Spinal cord (tissue), 10 donors: ENCODE measurements at places on chromosomes 3 and 15.

GRCh38 chr3:8529181-8529637, 27.6 kb downstream of the LMCD1 start:
- peak; percentile 83 for DNase-seq
- no peaks in the 10 kb centered on the region for H3K27me3 ChIP-seq
- peaks cover 30% of the 10 kb centered on the region for H3K4me1 ChIP-seq
- H3K4me3 ChIP-seq, result no peak overlapping the region

GRCh38 chr3:69251078-69251805, 128.8 kb upstream of the LMOD3 start:
- no peaks in the 10 kb centered on the region for H3K4me1 ChIP-seq
- no peak overlapping the region for H3K27ac ChIP-seq
- H3K27me3 ChIP-seq, result no peaks in the 10 kb centered on the region
- H3K36me3 ChIP-seq, result no peaks in the 10 kb centered on the region
- H3K4me3 ChIP-seq, result no peak overlapping the region

DNA sequence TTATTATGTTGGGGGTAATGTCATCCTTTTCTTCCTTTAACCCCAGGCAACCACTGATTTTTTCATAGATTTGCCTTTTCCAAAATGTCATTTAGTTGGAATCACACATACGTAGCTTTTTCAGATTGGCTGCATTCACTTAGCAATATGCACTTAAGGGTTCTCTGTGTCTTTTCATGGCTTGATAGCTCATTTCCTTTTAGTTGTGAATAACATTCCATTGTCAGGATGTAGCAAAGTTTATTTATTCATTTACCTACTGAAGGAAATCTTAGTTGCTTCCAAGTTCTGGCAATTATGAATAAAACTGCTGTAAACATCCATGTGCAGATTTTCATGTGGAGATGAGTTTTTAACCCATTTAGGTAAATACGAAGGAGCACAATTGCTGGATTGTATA, 125.4 kb downstream of the AGBL1 start:
- no peaks in the 10 kb centered on the region for H3K4me1 ChIP-seq
- no peak overlapping the region for H3K27ac ChIP-seq
- DNase-seq, result no peak
- H3K36me3 ChIP-seq, result no peaks in the 10 kb centered on the region

GRCh38 chr3:34863485-34863884, 775.8 kb upstream of the ARPP21 start:
- no peak for DNase-seq
- no peak overlapping the region for H3K27ac ChIP-seq
- H3K4me3 ChIP-seq, result no peak overlapping the region
- no peaks in the 10 kb centered on the region for H3K27me3 ChIP-seq
- H3K36me3 ChIP-seq, result no peaks in the 10 kb centered on the region

DNA sequence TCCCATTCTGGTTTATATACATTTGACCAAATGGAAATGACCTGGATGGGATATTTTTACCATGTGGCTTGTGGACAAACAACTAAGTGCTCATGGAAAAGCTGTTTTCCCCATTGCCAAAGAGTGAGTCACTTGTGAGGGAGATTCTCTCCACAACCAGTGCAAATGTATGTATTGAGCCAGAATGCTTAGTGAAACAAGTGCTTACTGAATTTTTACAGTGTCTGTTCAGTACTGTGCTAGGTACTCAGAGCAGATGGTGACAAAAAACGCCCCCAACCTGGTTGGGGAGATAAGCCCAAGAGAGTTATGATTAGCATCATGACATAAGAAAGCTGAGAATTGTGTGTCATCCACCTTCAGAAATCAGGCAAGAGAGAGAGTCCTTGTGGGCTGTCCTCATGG, 2.3 kb downstream of the CHP1 start:
- H3K4me3 ChIP-seq, result no peak overlapping the region
- H3K27me3 ChIP-seq, result no peaks in the 10 kb centered on the region
- H3K4me1 ChIP-seq, result peaks cover 11% of the 10 kb centered on the region
- no peak overlapping the region for H3K27ac ChIP-seq

DNA sequence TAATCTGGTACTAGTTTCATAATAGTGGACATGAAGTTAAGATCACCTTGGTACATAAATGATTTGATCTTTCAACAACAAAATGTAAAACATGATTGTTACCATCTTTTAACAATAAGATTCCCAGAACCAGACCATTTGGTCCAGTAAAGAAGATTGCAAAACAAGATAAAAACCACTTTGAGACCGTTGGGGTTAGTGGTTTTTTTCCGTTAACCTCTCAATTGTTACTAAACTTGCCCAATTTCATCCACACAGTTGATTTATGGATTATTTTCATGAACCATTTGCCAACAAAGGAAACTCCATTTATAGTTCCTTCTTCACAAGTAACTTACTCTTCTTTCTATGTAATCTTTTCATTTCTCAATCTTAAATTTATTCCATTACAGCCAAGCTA, 53.8 kb downstream of the ATP8B4 start:
- no peak overlapping the region for H3K27ac ChIP-seq
- H3K4me1 ChIP-seq, result no peaks in the 10 kb centered on the region
- H3K4me3 ChIP-seq, result no peak overlapping the region
- no peak for DNase-seq
- H3K27me3 ChIP-seq, result no peaks in the 10 kb centered on the region

- no peaks in the 10 kb centered on the region for H3K27me3 ChIP-seq
- no peaks in the 10 kb centered on the region for H3K36me3 ChIP-seq
- DNase-seq, result peak; percentile 17
- H3K4me1 ChIP-seq, result no peaks in the 10 kb centered on the region
- no peak overlapping the region for H3K4me3 ChIP-seq
Observed at GRCh38 chr15:73081321-73081958, 29.2 kb downstream of the NEO1 start.

GRCh38 chr15:70512772-70513362, 250.5 kb downstream of the UACA start:
- H3K4me1 ChIP-seq, result no peaks in the 10 kb centered on the region
- H3K4me3 ChIP-seq, result no peak overlapping the region
- DNase-seq, result no peak
- no peak overlapping the region for H3K27ac ChIP-seq
- no peaks in the 10 kb centered on the region for H3K36me3 ChIP-seq

- H3K27ac ChIP-seq, result peak overlapping the region; percentile 63
- no peak overlapping the region for H3K4me3 ChIP-seq
- H3K27me3 ChIP-seq, result no peaks in the 10 kb centered on the region
- DNase-seq, result no peak
- H3K4me1 ChIP-seq, result peaks cover 43% of the 10 kb centered on the region
Observed at GRCh38 chr3:42036483-42036823, 54.7 kb upstream of the TRAK1 start.

DNA sequence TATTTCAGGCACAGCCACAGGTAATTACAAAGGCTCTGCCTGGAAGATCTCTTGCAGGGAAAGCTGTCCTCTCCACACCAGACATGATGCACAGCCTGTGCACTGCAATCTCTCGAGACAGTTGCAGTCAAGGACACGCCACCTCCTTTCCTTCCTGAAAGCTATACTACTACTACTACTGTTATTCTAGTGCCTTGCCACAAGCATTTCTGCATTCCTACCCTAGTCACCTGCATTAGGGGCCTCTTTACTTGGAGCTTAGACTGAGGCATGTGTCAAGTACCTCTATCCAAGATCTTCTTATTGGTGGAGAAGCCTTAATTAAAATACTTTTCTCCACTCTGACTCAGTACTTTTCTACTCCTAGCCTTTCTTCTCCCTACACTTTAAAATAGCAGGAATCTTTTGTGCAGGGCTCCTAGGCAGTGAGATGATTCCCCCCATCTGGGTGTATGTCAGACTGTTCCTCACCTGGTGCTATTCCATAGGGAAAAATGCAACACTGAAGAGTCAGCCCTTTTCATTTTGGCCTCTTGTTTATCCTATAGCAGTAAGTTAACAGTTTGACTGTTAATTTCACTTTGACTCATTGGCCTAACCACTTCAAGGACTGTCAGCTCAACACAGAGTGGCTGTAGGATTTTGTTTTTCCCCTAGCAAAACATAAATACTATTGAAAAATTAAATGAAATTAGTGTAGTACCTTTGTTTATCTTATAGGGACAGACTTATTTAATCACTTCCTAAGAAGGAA, 78.9 kb downstream of the ESYT3 start:
- H3K27ac ChIP-seq, result no peak overlapping the region
- DNase-seq, result no peak
- H3K36me3 ChIP-seq, result peaks cover 5% of the 10 kb centered on the region
- H3K27me3 ChIP-seq, result no peaks in the 10 kb centered on the region

DNA sequence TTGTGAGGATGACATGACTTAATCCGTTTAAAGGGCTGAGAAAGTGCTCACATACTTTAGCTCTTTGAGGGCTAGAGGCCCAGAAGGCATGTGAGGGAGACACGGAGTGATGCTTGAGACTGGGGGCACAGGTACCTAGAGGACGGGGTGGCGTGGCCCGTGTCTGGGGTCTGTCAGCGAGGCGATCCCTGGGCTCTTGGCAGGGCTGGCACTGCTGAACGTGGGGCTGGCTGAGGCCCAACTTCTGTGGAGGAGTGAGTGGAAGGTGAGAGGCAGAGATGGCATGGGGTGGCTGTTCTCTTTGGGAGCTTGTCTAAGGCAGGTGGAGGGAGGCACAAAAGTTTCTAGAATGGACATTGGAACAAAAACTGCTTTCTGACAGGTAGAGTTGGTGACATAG, 9.5 kb downstream of the SEMA4B start:
- no peak overlapping the region for H3K4me3 ChIP-seq
- no peak overlapping the region for H3K27ac ChIP-seq
- DNase-seq, result no peak
- H3K36me3 ChIP-seq, result peaks cover 47% of the 10 kb centered on the region

DNA sequence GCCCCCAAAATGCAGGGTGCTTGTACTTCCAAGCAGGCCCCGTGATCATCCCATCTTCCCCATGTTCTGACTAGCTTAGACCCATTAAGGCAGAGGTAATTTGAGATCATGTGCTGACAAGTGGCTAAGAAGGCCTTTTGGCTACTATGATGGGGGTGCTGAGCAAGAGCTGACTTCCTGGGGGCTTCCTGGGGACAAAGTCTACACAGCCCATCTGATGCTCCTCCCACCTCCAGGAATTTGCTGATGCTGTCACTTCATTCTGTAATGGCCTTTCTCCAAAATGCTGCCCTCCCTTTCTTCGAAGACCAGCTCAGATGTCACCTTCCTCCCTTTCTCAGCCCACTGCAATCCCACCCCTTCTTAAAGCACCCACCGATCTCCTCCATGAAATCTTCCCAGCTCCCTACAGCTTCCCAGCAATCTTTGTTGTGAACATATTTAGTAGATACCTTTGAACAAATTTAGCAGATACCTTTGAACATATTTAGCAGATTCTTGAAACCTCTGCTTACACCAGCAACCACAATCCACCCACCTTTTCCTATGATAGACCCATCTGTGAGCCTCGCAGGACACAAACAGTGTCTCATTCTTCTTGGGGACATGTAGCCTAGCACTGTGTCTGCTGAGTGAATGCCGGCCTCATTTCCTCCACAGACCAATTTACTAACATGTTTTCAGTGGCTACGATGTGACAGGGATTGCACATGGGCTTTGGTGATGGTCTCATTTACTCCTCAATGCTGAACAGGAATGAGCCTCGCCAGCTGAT, 223.3 kb downstream of the EPHB1 start:
- peaks cover 14% of the 10 kb centered on the region for H3K4me1 ChIP-seq
- no peak for DNase-seq
- H3K27ac ChIP-seq, result no peak overlapping the region
- H3K4me3 ChIP-seq, result no peak overlapping the region

DNA sequence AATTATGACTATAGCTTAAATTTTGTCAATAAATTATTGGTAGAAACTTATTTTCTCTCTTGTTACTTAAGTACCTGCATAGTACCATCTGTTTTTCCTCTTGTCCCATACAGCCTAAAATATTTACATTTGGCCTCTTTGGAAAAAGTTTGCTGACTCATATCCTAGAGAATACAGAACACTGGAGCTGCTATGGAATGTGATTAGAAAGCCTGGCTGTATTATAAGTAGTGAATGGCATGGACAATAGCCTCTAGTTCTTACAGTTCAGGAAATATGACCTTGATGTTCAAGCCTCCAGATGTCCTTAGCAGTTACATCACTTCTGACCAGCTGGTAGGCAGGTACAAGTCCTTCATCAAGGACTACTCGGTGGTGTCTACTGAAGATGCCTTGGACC, 28.3 kb downstream of the ST8SIA2 start:
- no peak for DNase-seq
- no peaks in the 10 kb centered on the region for H3K4me1 ChIP-seq
- H3K27me3 ChIP-seq, result no peaks in the 10 kb centered on the region
- H3K4me3 ChIP-seq, result no peak overlapping the region
- H3K27ac ChIP-seq, result no peak overlapping the region

DNA sequence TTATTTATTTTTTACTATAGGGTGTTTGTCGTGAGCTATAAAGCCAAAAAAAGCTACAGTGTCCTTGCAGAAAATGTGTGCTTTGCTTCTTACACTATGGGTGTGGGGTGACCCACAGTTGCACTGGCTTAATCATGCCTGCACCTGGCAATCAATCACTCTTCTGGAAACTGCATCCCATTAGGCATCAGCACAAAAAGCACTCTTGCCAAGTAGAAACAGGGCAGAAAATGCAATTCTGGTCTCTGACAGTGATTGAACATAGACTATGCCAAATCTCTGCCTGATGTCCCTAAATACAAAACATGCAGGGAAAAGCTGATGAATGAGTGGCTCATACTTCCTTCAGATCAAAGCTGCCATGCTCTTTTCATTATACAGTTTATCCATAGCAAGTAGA, 30.4 kb upstream of the PLAAT1 start:
- no peaks in the 10 kb centered on the region for H3K27me3 ChIP-seq
- peak; percentile 64 for DNase-seq

DNA sequence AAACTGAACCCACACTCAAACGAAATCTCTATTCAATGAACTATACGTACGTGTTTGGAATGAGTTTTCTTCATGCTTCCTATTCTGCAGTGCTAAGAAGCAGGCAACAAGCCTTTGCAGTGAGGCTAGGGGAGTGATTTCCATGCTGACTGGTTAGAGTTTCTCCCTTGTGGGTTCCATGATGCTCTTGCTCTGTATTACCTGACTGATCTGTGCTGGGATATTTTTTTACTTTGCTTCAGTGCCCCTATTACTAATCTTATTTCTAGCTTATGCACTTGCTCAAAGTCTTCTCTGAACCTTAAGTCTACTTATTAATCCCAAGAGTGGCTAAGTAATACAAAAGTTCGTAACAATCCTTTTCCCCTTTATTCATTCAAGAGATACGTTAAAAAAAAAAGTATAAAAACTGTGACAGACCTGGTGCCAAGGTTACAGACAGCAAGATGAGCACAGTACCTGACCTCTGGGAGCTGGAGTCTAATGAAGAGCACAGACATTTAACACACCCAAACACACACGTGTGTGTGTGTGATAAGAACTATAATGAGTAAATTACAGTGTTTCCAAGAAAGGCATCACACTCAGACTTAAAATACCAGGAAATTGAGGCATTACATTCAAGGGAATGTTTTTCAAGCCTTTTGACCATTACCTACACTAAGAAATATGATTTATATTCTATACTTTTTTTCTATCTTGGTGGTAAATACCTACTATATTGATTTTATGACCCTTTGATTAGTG, 50.5 kb upstream of the FBN1 start:
- no peaks in the 10 kb centered on the region for H3K4me1 ChIP-seq
- no peak overlapping the region for H3K4me3 ChIP-seq
- H3K36me3 ChIP-seq, result no peaks in the 10 kb centered on the region
- H3K27ac ChIP-seq, result no peak overlapping the region
- H3K27me3 ChIP-seq, result no peaks in the 10 kb centered on the region

- DNase-seq, result no peak
- peaks cover 64% of the 10 kb centered on the region for H3K4me1 ChIP-seq
- peaks cover 71% of the 10 kb centered on the region for H3K36me3 ChIP-seq
- no peaks in the 10 kb centered on the region for H3K27me3 ChIP-seq
- no peak overlapping the region for H3K27ac ChIP-seq
Observed at GRCh38 chr3:39142067-39142466, 11.3 kb downstream of the CSRNP1 start.

- peak overlapping the region; percentile 65 for H3K27ac ChIP-seq
- H3K4me3 ChIP-seq, result no peak overlapping the region
- no peak for DNase-seq
- peaks cover 48% of the 10 kb centered on the region for H3K4me1 ChIP-seq
- no peaks in the 10 kb centered on the region for H3K36me3 ChIP-seq
- peaks cover 2% of the 10 kb centered on the region for H3K27me3 ChIP-seq
Observed at GRCh38 chr15:66773129-66773873, 71.3 kb downstream of the SMAD6 start.
